ENCODE measurements at places on chromosomes 11 and 22.

- no peak for DNase-seq
These were observed 19.7 kb downstream of the RASD2 start for GRCh38 chr22:35560366-35560765.

GRCh38 chr11:99814021-99814420 is 793.3 kb downstream of the CNTN5 start:
- DNase-seq = no peak

DNA sequence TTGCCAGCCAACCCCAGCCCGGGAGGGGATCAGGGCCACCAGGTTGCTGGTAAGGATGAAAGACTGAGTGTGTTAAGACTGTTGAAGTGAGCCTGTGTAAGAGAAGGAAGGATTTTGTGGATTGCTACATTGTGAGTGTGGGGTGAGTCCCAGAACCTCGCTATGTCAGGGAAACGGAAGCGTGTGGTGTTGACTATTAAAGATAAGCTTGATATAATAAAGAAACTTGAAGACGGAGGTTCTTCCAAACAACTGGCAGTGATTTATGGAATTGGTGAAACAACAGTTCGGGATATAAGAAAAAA is 627 bp downstream of the JRKL start:
- peak; percentile 21 for DNase-seq

DNA sequence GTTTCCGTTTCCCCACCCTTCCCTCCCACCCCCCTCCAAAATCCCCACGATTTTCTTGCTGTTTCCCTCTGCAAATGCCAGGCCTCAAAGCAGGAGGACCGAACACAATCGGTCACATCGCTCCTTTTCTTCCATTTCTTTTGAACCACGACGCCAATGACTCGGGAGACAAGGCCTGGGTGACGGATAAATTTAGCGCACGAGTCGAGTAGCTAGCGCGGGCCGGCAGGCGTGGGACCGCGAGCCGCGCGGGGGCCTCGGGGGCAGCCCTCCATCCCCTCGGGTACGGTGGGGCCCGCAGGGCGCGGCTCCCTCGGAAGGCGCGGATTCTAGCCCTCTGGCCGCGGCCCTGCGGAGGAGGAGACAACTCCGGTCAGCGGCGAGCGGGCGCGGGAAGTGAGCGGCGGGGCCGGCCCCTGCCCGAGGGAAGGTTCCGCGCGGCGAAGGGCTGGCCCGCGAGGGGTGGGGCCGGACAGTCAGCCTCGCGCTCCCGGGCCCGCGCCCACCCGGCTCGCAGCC is 414 bp downstream of the JOSD1 start:
- DNase-seq = no peak

DNA sequence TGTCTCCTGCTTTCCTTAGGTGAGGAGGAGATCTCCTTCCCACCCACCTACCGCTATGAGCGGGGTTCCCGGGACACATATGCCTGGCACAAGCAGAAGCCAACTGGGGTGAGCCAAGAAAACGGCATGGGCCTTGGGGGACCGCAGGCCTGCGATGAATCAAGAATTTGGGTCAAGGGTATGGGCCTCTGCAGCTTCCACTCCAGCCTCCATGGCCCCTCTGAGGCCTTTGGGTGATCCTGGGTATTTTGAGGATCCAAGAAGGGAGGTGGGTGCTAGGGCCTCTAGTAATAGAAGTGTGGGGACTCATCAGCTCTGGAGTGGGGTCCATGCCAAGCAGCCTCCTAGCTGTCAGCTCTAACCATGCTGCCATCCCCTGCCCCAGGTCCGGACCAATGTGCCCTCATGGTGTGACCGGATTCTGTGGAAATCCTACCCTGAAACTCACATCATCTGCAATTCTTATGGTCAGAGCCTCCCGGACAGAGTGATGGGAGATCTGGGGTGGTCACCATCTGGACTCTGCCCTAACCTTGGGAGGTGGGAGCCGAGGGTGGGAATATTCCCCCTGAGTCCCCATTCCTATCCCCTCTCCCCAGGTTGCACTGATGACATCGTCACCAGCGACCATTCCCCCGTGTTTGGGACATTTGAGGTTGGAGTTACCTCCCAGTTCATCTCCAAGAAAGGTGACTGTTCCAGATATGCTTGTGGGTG is 8.6 kb downstream of the INPPL1 start:
- no peak for DNase-seq

DNA sequence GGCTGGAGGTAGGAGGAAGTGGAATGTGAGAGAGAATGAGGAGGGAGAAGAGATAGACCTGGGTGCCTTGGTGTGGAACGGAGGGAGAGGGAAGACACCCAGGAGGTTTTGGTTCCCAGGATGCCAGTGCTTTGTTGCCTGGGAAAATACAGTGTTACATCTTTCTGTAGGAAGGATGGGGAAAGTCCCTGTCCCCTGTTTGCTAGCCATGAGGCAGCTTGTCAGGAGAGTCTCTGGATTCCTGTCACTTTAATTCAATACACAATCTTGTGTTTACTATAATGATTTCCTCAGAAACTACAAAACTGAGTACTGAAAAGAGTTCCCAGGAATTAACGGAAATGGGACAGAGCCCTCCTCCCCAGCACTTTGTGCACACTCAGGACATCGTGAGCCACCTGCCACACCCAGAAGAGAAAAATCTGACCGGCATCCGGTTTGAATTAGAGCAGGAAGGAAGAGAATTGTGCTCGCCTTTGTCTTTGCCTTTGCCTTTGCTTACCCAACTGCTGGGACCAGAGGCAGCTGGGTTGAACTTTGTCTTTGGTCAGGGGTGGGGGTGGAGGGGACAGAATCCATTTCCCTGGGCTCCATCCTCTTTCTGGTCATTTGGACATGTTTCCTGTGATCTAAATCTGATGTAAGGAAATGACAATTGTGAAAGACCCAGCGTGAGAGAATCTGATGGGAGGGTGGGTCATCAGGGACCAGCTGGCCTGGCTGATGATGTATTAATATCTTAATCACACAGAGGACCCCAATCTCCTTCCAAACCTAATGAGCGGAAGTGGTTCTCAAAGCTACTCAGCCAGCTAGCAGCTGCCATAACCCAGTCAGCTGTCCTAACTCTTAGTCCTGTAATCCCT is 1.3 kb upstream of the LIMK2 start:
- no peak for DNase-seq

GRCh38 chr11:45102361-45102809 is 44.1 kb upstream of the PRDM11 start:
- DNase-seq = no peak

- DNase-seq = no peak
These were observed 37.4 kb upstream of the PRODH start for GRCh38 chr22:18973264-18974031.

DNA sequence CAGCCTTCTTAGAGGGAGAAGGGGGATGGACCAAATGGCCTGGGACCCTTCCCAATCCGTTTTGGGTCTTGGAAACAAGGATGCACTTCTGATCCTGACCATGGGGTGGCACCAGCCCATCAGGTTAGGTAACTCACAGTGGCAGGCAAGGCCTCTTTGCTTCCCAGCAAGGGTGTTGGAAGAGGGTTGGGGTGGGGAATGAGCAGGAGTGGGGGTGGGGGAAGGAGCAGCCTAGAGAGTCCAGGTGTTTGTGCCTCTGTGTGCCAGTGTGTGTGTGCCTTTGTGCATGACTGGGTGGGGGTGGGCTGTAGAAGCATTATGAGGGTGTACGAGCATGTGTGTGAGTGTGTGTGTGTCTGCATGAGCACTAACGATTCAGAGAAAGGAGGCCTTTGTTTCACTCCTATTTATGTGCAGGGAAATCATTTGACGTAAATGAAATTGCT is 213.1 kb downstream of the INSC start:
- no peak for DNase-seq

DNA sequence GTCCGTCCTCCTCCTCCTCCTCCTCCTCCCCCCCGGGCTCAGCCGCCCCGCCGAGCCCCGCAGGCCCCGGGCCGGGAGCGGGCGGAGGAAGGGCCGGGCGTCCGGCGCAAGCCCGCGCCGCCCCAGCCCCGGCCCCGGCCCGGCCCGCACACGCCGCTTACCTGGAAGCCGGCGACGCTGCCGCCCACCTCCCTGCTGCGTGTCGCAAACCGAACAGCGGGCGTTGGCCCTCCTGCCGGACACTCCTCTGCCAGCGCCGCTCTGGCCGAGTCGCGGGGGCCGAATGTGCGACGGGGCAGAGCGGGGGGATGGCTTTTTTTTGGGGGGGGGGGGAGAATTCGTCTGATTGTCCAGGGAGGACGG is 1.1 kb downstream of the IGF2 start:
- DNase-seq = no peak

DNA sequence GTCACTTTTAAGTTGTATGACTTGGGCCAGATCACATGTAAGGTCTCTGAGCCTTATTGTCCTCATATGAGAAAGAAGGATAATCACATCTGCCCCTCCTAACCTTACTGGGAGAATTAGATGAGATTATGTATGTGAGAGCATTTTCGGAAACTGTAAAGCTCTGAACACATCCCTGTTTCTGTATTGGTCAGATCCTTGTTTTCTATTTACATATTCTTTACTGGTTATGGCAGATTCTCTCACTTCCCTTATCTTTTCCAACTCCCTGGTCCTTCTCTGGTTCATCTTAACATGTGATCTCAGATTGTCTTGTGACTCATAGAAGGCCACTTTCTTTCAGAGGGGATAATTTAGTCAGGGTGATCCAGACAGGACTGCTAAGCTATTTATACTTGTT is 41.8 kb downstream of the CCDC81 start:
- no peak for DNase-seq

GRCh38 chr22:21929253-21929652 is 23.4 kb downstream of the PPM1F start:
- DNase-seq = no peak

DNA sequence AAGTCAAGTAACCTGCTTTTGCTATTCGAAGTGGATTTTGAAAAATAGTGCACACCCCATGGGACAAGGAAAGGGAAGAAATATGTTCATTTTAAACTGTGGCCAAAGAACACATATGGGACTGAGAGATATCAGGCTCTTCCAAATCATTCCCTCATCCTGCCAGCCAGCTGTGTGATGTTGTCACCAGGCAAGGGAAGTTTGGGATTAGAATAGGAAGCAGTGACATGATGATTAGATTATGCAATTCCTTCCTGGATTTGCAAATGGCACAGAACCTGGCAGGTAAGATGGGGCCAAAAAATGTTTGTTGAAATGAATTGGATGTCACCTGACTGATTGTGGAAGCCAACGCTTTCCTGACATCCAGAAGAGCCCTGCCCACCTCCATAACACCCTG is 4.9 kb upstream of the SCN3B start:
- no peak for DNase-seq

DNA sequence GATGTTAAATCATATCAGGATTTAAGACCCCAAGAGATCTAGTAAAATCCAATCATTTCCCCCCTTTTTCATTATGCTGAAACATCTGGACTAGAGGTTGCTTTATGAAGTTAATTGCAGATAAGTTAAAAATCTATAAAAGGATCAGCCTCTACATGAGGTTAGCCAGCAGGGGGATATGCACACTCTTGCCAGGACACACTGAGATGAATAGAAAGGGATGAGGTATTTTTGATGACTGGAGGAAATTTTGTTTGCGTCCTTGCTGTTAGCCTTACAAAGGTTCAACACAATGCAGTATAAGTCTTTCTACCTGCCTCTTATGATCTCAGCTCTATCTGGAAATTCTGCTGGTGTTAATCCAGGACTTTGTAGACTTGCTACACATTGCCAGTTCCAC is 1034.3 kb downstream of the LRRC4C start:
- DNase-seq = no peak

DNA sequence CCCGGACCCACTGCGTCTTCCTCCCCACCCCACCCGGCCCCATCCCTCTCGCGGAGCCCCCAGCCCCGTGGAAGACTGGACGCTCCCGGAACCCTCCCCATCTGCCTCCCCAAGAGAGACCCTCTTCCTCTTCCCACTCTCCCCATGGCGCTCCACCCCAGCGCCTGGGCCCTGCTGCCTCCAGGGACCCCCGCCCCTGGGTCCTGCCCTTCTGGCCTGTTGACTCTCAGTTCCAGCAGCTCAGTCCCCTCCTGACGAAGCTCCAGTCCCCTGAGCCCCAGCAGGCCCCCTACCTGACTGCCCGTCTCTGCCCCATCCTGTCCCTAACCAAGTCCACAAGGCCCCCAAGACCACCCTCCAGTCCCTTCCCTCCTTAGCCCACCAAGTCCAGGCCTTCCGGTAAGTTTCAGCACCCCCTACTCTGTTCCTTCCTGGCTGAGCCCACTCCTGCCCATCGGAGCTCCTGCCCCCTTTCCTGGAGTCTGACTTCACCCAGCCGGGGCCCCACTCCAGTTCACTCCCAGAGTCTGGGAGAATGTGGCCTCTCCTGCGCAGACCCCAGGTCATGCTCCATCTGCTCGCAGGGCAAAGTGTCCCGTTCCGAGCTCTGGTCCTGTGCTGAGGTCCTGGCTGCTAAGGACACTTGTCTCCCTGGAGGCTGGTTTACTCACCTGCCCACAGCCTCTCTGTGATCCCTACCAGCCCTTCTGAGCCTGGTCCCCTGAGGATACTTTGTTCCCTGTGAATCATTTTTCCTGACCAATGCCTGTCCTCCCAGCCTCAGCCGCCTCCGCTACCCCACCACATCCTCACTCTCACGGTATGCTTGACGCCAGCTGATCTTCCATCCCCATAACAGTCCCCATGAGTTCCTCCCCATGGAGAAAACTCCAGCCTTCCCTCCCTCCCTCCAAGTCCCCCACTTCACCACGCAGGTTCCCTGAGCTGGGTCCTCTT is 722 bp downstream of the IFITM10 start:
- peak; percentile 73 for DNase-seq

- no peak for DNase-seq
These were observed 1.3 kb upstream of the KCNC1 start for GRCh38 chr11:17733261-17733660.

GRCh38 chr11:78099666-78100065 is 20.0 kb upstream of the NDUFC2 start:
- DNase-seq = no peak

DNA sequence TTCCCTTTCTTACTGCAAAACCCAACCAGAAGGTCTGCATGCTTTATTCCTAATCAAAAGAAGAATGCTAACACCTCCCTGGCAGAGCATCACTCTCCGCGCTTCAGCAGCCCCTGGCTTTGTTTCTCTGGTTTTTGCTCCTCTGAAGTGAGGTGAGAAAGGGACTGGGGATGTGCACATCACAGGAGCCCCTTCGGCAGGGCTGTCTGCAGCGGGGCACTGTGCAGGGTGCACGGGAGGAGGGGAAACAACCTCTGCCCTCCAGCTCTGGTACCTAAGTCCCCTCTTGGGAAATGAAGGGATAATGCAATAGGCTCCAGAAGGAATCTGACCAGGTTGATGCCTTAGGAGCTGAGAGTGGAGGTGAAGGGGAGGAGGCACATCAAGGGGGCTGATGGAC is 312.7 kb downstream of the NTM start:
- no peak for DNase-seq

DNA sequence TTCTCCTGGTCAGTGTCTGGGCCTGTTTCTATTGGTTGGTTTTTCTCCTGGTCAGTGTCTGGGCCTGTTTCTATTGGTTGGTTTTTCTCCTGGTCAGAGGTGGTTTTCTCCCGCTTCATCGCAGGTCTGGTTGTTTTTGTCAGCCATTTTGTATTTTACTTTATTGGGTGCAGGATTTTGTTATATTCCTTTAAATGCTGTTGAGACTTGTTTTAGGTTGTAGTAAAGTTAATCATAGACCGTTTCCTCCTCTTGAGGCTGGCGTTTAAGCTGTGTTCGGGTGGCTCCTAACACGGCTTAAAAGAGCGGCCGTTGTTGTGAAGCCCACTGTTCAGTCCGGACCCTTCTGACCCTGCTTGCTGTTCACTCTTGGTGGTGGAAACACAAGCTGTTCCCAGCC is 26.2 kb downstream of the ZBED4 start:
- no peak for DNase-seq
